ENCODE measurements at places on chromosomes 7 and 10. TPM values are rescaled to one million over a fixed set of nuclear protein-coding genes. Genes with fewer than 3 reads are reported as not detected.

DNA sequence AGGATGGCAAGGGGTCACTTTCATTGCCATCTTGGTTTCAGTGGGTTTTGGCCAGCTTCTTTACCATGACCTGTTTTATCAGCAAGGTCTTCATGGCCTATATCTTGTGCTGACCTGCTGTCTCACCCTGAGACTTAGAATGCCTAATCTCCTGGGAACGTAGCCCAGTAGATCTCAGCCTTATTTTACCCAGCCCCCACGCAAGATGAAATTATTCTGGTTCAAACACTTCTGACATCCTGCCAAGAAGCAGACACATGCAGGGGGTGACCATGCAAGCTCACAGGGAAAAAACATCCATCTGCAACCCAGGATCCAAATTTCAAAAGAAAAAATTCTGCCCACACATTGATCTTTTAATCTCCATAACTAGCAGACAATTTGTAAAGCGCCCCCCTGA lies 88.4 kb upstream of the EEPD1 start:
- no peak for DNase-seq

- no peak for DNase-seq
Observed at GRCh38 chr10:123634221-123634620, 31.9 kb upstream of the GPR26 start.

GRCh38 chr7:101813402-101814019 lies 3.9 kb upstream of the CUX1 start:
- DNase-seq: no peak

- DNase-seq: no peak
Observed at GRCh38 chr7:1024331-1024841, 20.0 kb upstream of the GPR146 start.

ZP3 gene
- polyA plus RNA-seq: 1.9 TPM

DNA sequence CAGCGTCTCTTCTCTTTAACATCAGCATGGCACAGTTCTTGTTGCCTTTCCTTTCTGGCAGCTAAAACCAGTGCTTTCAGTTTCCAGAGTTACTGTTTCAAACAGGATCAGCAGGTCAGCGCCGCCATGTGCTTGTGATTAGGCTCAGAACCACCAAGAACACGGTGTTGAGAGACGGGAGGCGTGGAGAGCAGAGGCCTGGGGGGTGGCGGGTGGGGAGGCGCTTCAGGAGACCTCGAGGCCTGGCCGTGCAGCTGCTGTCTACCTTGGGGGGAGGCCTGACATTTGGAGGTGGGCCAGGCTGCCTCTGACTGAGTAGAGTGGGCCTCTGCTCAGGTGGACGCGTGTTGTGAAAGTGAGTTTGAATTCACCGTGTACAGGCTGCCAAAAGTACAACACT lies 22.0 kb downstream of the PFKFB3 start:
- DNase-seq: no peak

DNA sequence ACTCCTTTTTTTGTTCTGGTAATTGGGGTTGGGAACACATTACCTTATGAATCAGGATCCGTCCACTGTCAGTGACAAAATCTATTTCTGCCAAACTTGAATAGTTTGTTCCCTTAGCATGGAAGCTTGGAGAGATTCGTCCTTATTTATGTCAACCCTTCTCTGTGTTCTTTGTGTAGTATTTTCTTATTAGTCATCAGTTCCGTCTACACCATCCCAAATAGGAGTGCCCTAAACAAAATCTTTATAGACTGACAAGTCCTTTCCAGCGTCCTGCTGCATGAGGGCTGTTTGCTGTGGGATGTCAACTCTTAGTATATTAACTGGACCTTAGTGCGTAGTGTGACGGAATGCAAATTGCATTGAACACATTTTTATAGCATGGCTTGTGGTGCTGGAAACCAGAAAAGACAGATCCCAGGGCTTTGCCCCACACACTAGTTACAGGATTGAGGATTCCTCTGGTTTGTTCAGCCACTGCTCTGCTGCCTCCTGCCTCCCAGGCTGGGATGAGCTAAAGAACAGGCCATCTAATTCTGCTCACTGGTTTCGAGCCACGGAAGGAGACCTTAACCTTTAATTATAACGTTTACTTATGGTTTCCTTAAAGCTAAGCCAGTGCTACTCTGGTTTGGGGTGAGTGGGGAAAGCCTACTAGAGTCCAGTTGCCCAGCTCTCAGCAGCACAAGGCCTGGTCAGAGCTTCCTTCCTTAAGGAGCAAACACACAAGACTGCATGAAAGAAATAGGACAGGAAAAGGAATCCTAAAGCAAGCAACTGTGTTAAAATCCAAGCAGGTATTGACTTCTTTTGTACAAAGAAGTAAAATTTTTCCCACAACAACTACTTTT lies 194.4 kb downstream of the CCSER2 start:
- no peak for DNase-seq

GRCh38 chr10:77919713-77920108 lies 6.8 kb downstream of the DLG5 start:
- no peak for DNase-seq

Data from CD4-positive, alpha-beta memory T cell (primary cell).